Caco-2 (cell line): ENCODE measurements at places on chromosomes 6 and 20.

DNA sequence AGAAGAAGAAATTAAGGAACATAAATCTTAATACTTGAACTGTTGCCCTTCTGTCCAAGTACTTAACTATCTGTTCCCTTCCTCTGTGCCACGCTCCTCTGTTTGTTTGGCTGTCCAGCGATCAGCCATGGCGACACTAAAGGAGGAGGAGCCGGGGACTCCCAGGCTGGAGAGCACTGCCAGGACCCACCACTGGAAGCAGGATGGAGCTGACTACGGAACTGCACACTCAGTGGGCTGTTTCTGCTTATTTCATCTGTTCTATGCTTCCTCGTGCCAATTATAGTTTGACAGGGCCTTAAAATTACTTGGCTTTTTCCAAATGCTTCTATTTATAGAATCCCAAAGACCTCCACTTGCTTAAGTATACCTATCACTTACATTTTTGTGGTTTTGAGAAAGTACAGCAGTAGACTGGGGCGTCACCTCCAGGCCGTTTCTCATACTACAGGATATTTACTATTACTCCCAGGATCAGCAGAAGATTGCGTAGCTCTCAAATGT lies 17.1 kb downstream of the IRF4 start:
- peak; percentile 29 for DNase-seq

DNA sequence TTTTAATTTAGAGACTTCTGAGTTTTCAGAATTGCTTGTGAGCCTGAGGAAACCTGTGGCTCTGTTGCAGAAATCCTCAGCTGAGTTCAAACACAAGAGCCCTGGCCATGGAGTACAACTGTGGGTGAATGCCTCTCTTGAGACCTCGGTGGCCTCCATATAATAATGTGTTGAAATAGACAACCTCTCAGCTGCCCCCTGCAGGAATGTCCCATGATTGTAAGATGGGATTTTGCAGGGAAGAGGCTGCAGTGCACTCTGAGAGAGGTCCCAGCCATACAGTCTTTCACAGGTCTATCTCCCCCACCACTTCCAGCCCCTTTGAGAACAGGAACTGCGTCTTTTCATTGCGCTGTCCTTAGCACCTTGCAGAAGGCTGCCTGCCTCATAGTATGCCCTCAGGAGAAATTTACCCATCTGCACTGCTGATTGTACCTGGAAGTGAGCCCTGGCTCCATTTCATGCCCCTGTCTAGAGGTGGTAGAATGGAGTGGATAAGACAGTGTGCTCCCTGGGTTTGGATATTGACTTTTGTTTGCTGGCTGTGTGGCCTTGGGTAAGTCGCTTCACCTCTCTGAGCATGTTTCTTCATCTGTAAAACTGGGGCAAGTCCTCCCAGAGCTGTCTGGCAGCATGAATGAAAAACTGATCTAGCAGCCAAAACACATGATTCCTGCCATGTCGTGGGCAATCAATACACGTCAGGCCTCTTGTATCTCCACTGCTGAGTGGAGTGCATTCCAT lies 16.8 kb upstream of the CDH22 start:
- DNase-seq, result no peak

DNA sequence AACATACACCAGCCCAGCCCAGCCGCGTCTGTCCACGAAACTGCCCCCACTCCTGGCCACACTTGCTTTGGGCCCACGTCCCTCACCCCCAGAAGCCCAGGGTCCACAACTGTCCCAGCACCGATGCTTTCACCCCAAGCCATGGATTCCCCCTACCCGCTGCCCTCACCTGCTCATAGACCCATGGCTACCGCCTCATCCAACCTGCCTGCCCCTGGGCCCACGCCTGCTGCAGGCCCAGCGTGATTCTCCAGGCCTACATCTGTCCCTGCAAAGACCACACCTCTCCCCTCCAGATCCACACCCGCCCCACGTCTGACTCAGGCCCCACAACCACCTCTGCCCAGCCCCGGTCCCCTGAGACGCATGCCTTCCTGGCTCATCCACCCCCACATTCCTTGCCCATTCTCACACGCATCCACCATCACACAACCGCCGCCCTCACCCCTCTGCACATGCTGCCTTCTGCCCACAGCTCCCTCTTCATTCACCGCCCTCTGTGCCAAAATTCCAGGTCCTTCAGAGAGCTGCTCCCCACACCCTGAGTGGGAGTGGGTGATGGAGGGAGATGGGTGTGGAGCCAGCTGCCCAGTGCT lies 86.7 kb downstream of the GRM4 start:
- no peak for DNase-seq

GRCh38 chr6:166809721-166810120 lies 146.6 kb downstream of the RNASET2 start:
- no peak for DNase-seq

GRCh38 chr6:14734416-14735340 lies 511.2 kb upstream of the JARID2 start:
- DNase-seq, result no peak

- DNase-seq, result peak; percentile 45
Observed at GRCh38 chr6:128725271-128726233, 157.4 kb upstream of the LAMA2 start.

GRCh38 chr6:40328386-40328985 lies 258.7 kb downstream of the LRFN2 start:
- DNase-seq, result peak; percentile 70

DNA sequence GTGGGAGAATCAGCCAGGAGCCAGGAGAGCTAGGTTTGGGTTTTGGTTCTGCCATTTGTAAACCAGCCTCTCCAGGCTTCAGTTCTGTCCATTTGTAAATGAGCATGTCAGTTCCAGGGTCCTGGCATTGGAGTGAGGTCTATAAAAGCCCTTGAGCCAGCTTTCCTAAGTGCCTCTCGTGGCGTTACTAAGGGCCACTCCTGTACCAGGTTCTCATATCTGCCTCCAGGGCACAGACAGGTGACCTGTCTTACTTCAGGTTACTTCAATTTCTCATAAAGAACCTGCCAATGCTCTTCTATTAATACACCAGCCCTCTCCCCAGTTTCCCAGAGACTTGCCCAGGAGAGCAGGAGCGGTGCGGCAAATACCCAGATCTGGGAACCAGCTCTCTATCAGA lies 101.9 kb downstream of the VEGFA start:
- DNase-seq, result no peak

DNA sequence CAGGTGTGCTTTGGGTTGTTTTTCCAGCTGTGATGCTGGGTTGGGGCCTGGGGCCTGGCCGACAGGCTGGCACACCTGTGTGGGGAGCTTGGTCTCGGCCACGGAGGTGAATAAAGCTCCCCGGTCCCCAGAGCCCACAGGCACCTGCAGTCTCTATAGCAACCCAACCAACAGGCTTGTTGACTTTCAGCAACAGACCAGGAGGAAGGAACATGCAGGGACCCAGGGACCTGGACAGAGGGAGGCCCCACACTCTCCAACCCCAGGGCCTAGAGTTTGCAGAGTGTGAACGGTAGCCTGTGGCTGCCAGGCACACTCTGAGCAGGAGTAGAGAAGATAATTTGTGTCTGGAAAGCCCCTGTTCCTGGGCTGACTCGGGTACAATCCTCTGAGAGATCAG lies 14.6 kb upstream of the SYNJ2 start:
- no peak for DNase-seq

DNA sequence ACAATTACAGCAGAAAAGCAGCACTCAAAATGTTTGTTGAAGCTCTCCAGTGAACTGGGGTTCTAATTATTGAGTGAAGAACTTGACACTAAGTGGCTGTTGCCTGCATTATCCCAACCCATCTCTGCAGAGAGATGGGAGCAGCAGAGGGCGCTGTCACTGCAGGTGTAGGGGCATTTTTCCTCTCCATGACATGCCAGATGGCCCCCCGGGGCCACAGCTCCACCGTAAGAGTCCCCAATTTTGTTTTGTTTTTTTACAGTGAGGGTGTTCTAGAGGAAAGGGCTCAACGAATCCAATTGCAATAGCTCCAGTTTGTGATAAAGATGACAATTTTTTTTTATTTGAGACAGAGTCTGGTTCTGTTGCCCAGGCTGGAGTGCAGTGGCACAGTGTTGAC lies 1.9 kb upstream of the FUCA2 start:
- no peak for DNase-seq

DNA sequence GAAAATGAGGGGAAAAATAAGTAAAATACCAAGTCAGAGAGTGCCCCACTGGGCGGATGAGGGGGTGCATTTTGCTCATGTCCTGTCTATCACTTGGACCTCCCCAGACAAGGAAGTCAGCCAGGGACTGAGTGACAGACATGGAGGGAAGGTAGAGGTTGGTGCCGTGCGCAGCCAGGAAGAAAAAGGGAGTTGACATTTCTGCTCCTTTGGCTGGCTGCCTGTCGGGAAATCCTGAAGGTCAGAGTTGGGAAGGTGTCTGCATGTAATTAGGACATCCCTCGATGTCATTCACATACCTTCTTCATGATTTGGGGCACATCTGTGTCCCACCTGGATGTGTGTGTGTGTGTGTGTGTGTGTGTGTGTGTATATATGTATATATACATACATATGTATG lies 8.9 kb downstream of the GUCA1A start:
- no peak for DNase-seq

DNA sequence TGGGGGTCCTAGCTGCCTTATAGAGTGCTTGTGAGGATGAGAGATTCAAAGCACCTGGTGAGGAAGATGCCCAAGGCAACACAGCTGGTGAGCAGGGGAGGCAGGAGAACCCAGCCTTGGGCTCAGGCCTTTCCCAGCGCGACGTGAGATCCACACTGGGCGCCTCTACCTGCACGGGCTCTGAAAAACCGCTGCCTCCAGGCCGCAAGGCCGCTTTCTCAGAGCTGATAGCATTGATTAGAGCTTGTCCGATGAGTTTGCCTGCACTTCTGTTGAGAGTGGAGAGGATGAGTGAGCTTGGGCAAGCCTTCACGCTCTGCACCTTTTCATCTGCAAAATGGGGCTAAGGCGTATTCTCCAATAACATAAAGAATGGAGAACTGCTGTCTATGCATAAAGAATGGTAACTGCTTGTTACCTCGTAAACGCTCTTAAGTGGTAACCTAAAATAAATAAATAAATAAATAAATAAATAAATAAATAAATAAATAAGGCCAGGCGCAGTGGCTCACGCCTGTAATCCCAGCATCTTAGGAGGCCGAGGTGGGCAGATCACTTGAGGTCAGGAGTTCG lies 916 bp downstream of the PABPC1L start:
- DNase-seq, result peak; percentile 63

- no peak for DNase-seq
Observed at GRCh38 chr6:47532981-47533585, 55.5 kb downstream of the CD2AP start.

DNA sequence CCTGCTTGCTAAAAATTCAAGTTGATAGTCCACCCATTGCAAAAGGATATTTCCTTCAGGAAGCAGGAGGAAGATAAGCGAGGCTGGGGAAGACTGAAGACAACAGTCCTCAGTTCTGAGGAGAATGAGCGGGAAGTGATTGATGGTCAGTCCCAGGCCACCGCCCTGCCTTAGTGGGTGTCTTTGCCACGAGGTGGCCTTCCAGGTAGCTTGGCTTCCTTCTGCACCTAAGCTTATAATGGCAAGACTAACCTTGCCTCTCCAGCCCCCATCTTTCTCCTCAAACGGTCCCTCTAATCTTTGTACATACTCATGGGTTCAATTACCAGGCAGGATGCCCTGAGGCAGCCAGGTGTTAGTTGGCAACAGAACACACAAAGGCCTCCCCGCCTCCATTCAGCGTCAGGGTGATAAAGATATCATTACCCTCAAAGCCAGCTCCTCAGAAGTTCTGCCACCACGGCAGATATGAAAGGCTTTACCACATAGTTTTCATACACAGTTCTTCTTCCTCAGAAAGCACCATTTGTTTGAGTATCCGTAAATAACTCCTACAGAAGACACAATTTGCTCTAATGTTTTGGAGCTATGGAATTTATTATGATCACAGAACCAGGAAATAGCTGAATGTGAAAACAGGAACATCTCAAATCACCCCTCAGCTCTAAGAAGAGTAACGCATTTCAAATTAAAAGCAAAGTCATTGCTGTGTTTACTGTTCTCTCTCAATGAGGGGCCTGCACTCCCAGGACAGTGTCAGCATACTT lies 249.4 kb downstream of the ATXN1 start:
- no peak for DNase-seq

- DNase-seq, result no peak
Observed at GRCh38 chr6:46795816-46796215, 2.6 kb downstream of the MEP1A start.

DNA sequence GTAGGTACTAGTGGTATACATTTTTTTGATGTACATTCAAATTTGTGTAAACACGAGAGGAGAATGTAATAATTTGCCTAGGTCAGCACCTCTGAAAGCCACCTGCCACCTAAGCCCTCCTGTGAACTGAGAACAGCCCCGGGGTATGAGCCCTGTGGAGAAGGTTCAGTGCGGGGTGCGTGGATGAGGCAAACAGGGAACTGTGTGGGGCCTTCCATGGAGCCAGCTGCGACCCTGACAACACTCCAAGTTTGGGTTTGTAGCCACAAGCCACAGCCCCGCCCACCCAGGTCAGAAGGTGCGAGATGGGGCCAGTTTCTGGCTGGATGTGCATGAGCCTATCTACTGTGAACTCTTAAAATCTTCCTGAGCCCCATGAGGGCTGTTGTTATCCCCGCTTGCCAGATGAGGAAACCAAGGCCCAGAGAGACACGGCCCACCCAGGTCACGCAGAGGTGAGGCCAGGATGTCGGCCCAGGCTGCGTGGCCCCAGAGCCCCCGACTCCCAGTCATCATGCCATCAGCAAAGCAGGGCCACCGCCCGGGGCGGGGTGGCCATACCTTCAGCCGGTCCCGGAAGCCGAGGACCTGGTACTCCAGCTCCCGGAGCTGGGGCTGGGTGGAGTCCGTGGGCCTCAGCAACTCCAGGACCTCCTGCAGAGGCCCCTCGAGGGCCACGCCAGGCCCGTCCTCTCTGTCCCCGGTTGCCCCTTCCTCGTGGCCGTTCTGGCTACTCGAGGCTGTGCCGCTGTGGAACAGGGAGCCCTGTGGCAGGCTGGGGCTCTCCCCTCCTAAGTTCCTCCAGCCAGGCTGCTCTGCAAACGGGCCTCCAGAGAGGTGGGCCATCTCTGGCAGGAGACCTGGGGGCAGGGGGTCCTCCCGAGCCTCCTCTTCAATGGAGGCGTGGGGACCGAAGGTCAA lies 89.6 kb downstream of the RIPOR3 start:
- DNase-seq, result no peak

GRCh38 chr6:3037638-3038365 lies 30.5 kb upstream of the RIPK1 start:
- no peak for DNase-seq

GRCh38 chr20:41865938-41866337 lies 247.8 kb upstream of the CHD6 start:
- DNase-seq, result no peak

GRCh38 chr6:39073471-39074355 lies 25.1 kb downstream of the GLP1R start:
- DNase-seq, result no peak

DNA sequence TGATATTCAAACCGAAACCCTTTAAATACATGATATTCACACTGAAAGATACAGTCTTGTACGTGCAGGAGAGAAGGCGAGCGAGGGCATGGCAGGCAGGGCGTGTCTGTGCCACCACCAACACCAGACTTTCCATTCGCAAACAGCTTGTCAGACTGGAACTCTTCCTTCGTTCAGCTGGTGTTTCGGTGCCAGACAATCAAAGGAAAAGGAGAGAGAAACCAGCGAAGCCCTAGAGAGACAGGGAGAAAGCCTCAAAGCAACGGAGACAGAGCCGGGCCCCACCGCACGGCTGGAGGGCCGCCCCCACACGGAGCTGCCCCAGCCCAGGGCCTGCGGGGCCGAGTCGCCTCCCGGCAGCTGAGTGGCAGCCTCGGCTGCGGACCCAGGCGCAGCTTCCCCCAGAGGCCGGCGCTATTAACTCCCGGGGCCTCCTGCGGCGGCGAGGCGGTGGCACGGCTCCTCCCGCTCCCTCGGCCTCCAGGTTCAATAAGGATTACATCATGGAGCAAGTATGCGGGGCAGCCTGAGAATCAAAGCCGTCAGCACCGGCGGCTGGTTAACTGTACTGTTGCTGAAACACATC lies 32.1 kb upstream of the NR2E1 start:
- DNase-seq, result peak; percentile 88
